SK-N-SH (cell line): ENCODE measurements at places on chromosomes 2 and 18. TPM values are rescaled to one million over a fixed set of nuclear protein-coding genes. Genes with fewer than 3 reads are reported as not detected.

The TANC1 gene
- 19.2 and 23.8 TPM in 2 replicates for polyA plus RNA-seq

The FBXO48 gene
- 0.30 and 0.45 TPM in 2 replicates for polyA plus RNA-seq

GRCh38 chr18:48300463-48300961, 108.7 kb downstream of the ZBTB7C start:
- H3K4me1 ChIP-seq = peaks cover 22% of the 10 kb centered on the region; the same call in 1 of the 2 replicates
- no peak for DNase-seq
- no peak overlapping the region for H3K27ac ChIP-seq
- no peaks in the 10 kb centered on the region for H3K27me3 ChIP-seq

GRCh38 chr2:218518876-218519275, 49.3 kb downstream of the USP37 start:
- no peak overlapping the region for H3K4me3 ChIP-seq
- H3K36me3 ChIP-seq = peaks cover 18% of the 10 kb centered on the region
- H3K4me1 ChIP-seq = no peaks in the 10 kb centered on the region

The SLC5A7 gene
- 0.12 and 0.57 TPM in 2 replicates for polyA plus RNA-seq

GRCh38 chr2:233990261-233990798, 60.2 kb upstream of the SPP2 start:
- H3K36me3 ChIP-seq = no peaks in the 10 kb centered on the region
- no peak for DNase-seq
- no peaks in the 10 kb centered on the region for H3K27me3 ChIP-seq
- H3K4me1 ChIP-seq = no peaks in the 10 kb centered on the region
- no peak overlapping the region for H3K27ac ChIP-seq
